ENCODE measurements at places on chromosomes 5 and 9.

DNA sequence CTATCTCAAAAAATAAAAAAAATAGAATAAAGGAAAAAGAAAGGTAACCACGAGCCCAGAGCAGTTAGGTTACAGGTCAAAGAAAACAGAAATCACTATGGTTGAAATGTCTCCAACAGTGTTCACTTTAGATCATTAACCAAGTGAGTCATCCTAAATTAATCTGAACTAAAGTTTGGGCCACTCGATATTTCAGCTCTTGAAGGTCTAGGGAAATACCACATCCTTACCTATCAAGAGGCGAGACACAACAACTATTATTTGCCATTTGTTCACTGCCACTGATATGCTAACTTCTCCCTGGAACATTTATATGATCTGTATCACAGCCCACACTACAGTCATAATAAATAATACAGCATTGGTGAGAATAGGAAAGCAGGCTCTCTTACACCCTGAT, 111.3 kb upstream of the NR5A1 start:
- no peak for DNase-seq

DNA sequence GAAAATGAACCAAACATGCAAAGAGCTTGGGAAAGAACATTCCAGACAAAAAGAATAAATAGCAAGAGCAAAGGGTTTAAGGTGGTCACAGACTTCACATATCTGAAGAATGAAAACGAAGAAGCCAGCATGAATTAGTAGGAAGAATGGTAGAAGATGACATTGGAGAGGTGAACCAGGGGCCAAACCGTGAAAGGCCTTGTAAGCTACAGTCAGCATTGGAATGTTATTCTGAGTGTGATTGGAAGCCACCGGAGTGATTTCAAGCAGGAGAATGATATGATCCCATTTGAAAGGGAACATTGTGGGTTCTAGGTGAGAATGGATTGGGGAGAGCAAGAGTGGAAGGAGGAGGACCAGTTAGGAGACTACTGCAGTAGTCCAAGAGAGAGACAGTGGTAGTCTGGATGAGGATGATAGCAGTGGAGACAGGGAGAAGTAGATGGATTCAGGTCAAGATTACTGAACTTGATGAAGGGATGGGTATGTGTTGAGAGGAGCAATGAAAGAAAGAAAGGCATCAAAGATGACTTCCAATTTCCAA, 6.9 kb upstream of the PFDN1 start:
- no peak for DNase-seq

- DNase-seq: no peak
Observed at GRCh38 chr9:91868732-91869391, 81.2 kb downstream of the ROR2 start.

DNA sequence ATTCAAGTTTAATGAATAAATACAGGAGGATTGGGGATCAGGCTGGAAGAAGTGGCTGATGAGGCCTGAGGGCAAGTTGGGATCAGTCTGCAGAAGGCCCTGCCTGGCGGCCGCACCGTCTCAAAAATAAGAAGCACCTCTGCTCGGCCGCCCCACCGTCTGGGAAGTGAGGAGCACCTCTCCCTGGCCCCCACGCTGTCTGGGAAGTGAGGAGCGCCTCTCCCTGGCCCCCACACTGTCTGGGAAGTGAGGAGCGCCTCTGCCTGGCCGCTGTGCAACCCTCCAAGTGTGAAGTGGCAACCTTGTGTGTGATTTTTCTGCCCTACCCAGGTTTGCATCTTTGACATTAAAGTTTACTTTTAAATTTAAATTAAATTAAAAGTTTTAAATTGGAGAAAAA, 35.4 kb downstream of the POLR1E start:
- DNase-seq: no peak

GRCh38 chr5:134567641-134568336, 42.3 kb downstream of the JADE2 start:
- no peak for DNase-seq

DNA sequence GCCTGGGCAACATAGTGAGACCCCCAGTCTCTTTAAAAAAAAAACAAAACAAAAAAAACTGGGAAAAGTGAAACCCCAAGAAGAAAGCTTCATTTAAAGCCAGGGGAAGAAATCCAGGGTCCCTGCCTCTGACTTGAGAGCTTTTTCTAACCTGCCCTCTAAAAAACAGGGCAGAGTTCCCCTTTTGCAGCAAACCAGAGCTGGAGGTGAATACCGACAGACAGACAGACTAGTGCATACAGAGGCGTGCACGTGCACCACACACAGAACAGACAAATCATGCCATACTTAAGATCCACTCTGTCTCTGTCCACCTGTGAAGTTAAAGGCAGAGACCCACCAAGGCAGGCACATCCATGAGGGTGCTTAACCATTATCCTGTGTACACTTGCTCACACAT, 11.7 kb upstream of the AQP3 start:
- DNase-seq: no peak

GRCh38 chr5:108857905-108858304, 110.2 kb downstream of the FER start:
- no peak for DNase-seq

- no peak for DNase-seq
Observed at GRCh38 chr5:147565524-147565923, 55.7 kb upstream of the DPYSL3 start.

DNA sequence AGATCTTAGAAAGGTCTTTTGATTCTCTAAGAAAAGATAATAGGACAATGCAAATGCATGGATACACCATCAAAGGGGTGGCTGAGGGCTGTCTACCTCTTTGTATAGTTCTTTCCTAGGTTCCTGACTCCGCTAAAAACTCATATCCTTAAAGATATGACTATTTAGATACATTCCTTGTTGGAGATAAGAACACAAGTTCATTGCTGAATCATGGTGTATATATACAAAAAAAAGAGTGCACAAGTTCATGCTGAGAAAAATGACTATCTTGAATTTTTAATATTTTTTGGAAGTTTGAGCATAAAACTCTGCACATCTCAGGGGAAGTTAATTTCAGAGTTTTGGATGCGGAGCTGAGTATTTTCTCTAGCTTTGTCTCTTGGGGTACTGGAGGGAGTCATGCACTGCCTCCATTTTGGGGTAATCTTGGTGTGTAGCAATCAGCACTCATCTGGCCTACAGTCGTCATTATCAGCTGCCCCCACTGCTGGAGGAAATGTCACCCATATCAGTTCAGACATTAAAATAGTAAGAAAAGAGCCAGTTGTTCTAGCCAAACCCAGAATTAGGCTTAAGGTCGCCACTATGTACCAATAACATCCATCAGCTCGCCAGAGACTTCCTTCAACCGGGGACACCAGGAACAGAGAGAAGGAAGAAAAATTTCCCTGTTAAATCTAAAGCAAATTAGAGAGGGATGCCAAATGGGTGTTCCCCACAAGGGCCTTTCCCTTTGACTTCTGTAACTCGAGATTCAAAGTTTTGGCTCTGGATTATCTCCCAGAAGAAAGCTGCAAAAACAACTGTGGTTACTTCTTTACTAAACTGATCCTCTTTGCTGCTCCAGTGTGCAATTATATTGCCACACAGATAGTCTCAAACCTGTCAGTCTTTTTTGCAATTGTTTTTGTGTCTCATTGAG, 49.0 kb downstream of the PTTG1 start:
- DNase-seq: no peak

DNA sequence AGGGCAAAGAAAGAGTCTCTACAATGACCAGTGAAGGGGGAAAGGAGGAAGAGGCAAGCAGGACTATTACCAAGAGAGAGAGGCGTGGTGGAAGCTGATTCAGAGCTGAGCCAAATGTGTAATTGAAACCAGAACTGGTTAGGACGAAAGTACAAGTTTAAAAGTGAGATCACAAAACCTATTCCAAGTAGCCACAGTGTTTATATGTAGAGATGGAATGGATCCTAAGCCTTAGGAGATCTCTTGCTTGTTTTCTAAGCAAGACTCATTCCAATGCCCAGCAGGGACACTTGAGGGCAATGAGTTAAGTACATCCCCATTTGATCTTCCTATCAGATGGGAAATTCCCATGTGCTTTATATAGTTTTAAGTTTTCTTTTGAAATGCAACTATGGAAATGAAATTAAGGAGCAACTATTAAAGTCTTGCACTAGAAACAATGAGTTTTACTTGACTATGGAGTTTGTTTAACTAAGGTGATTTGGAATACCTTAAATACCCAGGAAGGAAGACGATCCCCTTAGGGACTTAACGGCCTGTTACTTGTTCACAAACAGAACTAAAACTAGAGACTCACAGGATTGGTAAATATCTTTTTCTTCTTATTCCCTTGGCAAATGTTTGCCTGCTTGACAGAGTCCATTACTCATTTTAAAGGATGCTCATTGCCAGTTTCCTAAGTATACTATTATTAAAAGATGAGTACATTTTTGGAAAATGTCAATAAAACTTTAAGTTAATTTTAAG, 51.1 kb upstream of the SNX2 start:
- no peak for DNase-seq

DNA sequence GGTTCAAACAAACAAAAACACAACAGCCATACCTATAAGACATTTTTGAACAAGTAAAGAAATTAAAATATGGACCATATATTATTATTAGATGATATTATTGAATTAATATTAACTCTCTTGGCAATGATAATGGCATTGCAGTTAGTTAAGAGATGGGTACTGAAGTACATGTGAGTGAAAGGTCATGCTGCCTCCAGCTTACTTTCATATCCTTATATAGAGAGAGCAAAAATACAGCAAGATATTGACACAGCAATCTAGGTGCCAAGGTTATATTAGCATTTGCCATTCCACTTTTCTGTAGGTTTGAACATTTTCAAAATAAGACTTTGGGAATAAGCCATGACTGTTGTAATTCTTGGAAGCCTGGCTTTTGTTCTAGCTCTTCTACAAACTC, 6.1 kb downstream of the TNFSF8 start:
- DNase-seq: no peak

GRCh38 chr5:98773464-98774191, at the start of gene RGMB:
RGMB (plus strand) TSS chr5:98773663; CDS start chr5:98774071, 408 bp downstream.
- DNase-seq: peak; percentile 96

DNA sequence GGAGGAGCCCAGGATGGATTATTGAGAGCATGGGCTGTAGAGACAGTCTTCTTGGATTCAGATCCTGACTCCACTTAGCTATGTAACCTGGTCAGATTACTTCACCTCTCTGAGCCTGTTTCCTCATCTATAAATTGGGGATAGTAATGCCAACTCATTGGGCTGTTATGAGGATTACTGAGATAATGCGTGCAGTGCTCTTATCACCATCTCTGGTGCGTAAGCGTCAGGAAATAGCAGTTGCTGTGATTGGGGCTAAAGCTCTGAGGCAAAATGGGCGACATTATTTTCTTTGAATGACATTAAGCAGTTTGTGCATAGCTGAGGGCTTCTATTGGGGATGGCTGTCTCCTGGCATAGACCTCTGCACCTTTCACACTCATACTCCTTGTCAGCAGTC, 995 bp upstream of the MSMP start:
- DNase-seq: no peak

GRCh38 chr5:76930083-76930482, 22.8 kb upstream of the CRHBP start:
- no peak for DNase-seq

DNA sequence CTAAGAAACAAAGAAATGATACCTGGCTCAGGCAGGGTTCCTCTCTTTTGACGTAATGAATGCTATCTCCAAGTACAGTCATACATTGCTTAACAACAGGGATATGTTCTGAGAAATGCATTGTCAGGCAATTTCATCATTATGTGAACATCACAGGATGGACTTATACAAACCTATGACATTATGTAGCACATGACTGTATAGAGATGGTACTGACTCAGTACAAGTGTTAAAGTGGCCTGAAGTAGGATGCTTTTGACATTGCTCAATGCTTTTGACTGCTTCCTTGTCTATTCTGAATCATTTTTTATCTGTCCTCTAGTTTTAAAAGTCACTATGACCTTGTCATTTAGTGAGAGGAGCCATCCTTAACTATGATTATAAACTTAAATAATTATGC, 147.6 kb downstream of the NR2F1-AS1 start:
- DNase-seq: no peak

- no peak for DNase-seq
Observed at GRCh38 chr5:94467346-94467953, 151.0 kb downstream of the KIAA0825 start.

GRCh38 chr5:16723821-16724220, 107.0 kb upstream of the RETREG1 start:
- DNase-seq: no peak

DNA sequence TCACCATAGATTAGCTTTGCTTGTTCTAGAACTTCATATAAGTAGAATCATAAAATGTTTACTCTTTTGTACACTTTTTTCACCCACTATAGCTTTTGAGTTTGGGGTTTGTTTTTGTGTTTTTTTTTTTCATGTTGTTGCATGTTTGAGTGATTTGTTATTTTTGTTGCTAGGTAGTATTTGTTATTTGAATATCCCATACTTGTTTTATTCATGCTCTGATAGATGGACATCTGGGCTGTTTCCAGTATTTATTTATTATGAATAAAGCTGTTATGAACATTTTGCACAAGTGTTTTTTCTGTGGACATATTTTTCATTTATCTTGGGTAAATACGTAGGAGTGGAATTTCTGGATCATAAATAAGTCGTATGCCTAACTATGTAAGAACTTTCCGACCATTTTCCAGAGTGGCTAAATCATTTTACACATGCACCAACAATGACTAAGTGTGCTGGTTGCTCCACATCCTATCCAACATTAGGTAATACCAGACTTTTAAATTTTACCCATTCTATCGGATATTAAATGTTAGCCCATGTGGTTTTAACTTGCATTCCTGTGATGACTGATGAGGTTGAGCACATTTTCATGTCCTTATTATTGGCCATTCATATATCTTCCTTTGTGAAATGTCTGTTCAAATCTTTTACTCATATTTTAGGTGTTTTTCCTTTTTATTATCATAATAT, 69.1 kb upstream of the NR4A3 start:
- no peak for DNase-seq
